ENCODE measurements at places on chromosomes 12 and 14. TPM values are rescaled to one million over a fixed set of nuclear protein-coding genes. Genes with fewer than 3 reads are reported as not detected.

DNA sequence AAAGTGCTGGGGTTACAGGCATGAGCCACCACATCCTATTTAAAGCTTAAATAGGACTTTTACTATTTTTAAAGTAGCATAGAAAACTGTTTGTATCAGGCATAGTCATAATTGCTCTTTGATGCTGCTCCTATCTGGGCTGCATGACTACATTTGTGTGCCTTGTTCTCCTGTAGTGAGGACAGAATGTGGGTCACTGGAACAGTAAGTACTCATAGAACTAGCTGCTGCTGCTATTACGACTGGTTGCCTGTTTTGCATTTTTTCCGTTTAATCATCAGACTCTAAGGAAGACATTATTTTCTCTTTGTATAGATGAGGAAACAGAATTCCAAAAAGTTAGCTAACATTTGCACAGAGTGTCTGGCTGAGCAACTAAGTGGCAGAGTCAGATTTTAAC, 42.8 kb downstream of the ZC3H14 start:
- no peak for DNase-seq

- no peak for DNase-seq
Observed at GRCh38 chr12:5177731-5178130, 134.1 kb downstream of the KCNA5 start.

DNA sequence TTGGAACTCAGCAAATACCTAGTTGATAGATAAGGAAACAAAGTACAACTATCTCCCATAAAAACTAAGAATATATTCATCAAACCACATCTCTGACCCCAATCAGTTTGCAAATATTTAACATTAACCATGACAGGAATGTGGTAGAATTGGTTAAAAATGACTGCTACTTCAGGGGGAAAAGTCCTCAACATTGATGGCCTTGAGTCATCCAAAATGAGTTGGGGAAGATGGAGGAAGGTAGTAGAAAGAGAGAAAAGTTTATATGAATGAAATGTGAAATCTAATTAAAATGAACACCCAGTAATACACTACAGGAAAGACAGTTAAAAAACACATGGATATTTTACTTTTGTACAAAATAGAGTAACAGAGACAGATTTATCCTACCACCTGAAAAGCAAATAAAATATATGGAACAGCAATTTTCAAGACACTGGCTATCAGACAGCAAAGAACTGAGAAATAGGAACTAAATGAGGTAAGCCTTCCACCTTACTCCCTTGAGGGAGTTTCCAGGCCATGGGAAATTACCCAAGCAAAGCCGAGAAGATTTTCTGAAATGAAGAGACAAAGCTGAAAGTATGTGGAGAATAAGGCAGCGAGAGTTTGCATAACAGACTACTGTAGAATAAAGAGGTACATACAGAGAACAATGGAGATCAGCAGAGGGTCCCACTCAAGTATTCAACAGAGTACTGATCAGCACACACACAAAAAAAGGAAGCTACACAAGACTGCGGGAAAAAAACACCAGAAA, 49.6 kb downstream of the TC2N start:
- no peak for DNase-seq

DNA sequence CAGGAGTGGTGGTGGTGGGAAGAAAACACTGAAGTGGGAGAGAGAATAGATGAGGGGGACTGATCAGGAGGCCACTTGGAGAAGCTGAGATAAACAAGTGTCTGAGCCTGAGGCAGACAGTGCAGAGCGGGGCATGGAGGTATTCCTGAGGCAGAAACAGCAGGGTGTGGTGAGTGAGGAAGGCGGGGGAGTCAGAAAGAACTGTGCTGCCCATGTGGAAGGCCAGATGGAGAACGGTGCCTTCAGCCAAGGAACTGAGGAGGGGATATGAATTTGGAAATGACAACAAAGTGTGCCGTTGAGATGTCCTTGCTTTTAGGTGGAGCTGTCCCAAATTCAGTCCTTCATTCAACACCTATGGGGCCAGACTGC, 13.7 kb downstream of the APPL2 start:
- no peak for DNase-seq

DNA sequence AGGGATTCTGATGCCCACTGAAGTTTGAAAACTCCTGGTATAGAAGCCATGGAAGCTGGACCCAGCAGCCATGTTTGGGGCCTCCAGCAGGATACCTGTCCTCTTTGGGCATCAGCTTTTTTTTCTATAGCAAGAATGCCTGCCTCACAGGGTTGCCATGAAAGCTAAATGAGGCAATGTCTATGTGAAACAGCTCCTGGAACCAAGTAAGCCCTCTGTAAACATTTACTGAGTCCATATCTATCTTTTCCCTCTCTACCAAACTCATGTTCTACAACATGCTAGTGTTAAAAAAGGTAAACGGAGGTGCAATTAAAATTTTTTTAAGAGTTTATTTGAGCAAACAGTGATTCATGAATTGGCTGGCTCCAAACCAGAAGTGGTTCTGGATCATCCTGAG, 28.6 kb downstream of the FLVCR2 start:
- DNase-seq, result no peak

Gene COCH
- 1.6 TPM for total RNA-seq

Gene DTX3
- 22.6 TPM for total RNA-seq

Data from heart left ventricle (tissue), 16 donors.